Activated T-helper 1 cell treated with anti-CD3 and anti-CD28 coated beads, Interleukin-12 subunit alpha, Interleukin-12 subunit beta, Interleukin-2, Interleukin-4 antibody, amounts not matched to agents 30 ng/mL and 10 ng/mL and 1 ng/mL, durations not matched to agents 14 hours and 24 hours and 36 hours (primary cell): ENCODE measurements at places on chromosomes 11 and 22.

DNA sequence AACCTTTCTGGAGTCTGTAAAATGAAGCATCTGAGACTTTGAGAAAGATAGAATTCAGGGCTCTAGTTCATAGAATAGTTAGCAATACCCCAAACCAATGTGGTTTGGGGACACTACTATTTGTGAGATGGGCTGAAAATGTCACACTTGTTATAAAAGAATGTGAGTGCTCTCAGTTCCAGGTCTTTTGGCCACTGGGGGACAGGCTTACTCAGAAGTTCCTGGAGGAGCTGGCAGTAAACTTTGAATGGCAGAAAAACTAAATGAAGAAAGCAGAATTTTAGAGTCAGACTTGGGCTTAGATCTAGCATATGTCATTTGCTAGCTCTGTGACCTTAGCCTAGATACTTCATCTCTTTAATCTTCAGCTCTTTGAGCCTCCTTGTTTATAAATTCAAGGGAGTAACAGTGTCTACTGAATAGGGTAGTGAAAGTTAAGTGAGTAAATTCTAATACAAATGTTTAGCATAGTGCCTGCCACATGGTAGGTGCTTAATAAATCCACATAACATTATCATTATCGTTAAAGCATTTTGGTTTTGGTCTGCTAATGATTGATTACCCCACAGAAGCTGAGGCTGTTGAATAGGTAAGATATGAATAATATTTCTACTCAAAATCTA is 3.7 kb downstream of the LYVE1 start:
- no peak for DNase-seq

DNA sequence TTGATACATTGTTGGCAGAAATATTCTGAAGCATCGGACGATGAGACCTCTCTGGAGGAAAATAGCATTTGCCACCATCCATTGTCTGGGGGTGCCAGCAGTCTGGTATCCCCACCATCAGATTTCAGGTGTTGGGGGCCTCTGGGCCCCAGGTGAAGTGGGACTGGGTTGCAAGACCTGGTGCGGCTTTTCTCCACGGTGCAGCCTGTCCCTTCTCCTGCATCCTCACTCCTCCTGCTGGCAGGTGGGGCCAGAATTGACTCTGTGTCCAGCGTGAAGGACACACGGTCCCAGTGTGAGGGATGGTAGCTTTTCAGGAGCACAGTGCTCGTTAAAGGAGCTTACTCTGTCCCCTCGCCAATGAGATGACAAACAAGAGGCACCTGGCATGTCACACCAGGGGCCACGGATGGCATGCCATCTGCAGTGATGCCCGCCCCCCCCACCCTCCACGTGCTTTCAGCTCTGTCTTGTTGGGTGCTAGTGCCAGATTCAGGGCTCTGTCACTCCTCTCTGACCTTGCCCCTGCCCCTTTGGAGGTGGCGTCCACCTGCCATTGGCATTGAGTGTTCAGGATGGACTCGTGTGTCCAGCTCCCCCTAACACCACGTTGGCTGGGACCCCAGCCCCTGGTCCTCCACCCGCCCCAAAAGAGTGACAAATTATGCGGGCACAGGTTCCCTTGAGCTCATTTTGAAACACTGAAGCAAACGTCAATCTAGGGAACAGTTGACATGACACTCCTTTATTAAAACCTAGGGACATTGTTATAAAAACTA is 62.4 kb downstream of the PARVG start:
- DNase-seq, result no peak

DNA sequence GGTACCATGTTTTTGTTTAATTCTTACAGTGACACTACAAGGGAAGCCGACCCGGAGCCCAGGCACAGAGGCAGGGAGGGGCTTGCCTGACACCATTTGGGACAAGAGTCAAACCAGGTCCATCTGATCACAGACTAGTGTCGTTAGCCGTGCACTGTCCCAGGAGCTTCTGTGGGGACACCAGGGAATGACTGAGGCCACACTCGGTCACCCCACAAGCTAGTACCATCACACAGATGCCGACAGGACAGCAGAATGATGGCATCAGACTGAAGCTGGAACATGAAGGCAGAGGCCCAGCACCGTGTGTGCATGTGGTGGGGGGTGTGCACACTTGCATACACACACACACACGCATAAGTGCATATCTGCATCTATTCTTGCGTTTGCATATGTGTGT is 61.5 kb upstream of the NECTIN1 start:
- DNase-seq, result no peak

- DNase-seq, result no peak
Measured at GRCh38 chr11:69075421-69076128, 26.8 kb downstream of the TPCN2 start.

- DNase-seq, result no peak
Measured at GRCh38 chr11:121924191-121924590, 191.8 kb downstream of the BLID start.

DNA sequence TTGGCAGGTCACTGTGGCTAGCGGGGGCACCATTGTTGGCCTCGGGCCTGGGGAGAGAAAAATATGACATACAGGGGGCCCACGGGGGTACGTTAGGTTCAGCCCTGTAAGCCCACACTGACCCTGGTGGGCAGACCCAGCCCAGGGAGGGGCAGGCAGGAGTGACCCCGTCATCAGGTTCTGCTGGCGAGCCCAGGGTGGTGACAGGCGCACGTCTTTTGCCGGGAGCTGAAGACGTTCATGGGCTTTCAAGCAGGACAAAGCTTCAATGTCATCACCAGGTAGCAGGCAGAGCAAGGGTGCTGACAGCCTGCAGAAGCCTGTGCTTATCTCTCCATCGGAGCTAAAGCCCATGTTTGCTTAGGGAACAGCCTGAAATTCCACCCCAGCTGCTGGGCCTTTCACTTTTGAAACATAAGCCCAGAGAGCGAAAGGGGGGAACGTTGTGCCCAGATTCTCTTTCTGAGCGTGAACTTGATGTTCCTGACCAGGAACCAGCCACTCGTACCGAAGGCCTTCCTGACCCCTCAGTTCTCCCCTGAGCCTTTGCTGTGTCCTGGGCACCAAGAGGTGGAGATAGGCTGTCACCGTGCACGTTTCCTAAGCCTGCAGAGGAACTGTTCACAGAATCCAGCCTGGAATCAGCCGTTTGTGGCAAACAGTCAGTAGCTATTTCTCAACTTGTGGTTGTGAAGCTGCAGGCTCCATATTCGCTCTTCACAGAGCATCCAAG is 74.0 kb upstream of the ATXN10 start:
- no peak for DNase-seq

- no peak for DNase-seq
Measured at GRCh38 chr22:22746061-22746962, 101.9 kb downstream of the GGTLC2 start.

DNA sequence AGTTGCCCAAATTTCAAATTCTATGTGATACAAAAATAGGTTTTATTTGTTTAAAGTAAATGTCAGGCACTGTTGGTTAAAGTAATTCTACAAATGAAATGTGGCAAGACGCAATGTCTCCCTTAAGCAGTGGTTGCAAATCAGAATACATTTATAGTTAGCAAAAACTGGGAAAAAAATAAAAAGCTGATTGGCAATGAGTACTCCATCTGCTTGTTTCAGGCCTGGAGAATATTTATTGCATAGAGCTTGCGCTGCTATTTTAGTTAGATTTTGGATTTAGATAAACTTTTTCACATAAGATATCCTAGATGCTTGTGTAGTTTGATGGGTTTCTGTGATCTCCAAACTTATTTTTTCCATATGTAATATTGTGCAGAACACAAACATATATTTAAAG is 224.0 kb upstream of the MPPED2 start:
- no peak for DNase-seq
